ENCODE measurements at places on chromosomes 2 and 18.

DNA sequence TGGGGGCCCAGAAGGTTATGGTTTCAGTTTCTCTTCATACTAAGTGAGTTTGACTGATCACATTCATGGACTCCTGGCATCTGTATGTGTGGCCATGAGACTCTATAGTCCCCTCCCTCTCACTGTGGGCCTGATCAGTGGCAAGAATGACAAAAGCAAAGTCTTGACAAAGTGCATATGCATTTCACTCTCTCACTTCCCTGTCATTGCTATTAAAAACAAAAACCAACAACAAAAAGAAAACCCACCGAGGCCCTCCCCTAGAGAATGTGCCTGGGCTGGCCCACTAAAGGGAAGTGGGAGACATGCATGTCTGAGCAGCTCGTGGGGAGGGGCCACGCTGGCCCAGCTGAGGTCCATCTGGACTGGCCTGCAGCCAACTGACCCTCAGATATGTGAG, 600.1 kb upstream of the RAB6C start:
- DNase-seq = no peak

DNA sequence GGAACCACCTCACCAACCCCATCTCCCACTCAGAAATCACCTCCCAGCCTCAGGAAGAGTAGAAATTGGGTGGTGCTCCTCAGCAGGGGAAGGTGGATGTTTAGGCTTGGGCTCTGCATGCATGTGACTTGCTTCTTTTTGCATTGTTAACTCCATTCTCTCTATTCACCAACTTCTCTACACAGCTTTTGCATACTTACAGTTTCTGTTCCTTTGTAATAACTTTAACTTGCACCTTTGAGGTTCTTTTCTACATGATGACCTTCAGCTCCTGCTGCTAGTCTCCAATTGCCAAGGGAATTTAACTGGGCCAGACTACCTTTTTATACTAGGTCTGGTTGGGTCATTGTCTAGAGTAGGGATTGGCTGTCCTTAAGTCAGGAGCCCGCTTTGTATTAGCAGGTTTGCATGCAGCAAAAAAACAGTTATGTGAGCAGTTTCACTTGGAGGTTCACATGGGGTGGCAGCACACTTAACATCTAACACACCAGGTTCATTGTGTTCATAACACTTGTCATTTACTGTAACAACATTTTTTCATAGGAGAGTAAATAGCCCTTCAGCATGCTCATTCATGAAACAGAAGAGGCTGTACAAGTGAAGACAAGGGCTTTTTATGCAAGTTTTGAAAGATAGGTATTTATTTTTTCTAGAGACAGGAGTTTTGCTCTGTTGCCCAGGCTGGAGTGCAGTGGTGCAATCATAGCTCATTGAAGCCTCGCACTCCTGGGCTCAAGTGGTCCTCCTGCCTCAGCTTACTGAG, 12.0 kb downstream of the MRPL35 start:
- no peak for DNase-seq

- DNase-seq = no peak
These were observed 15.6 kb upstream of the PPP1CB start for GRCh38 chr2:28736034-28736433.

DNA sequence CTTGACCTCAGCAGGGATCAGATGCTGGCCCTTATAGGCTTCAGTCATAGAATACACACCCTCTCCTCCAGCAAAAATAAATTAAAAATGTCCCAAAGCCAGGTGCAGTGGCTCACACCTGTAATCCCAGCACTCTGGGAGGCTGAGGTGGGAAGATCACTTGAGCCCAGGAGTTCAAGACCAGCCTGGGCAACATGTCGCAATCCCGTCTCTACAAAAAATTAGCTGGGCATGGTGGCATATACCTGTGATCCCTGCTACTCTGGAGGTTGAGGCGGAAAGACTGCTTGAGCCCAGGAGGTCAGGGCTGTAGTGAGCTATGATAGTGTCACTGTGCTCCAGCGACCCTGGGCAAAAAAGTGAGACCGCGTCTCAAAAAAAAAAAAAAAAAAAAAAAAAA, 4.8 kb downstream of the ITPRIPL1 start:
- DNase-seq = no peak

GRCh38 chr18:49019446-49020045, 68.8 kb upstream of the SMAD7 start:
- no peak for DNase-seq

- DNase-seq = no peak
These were observed 138.1 kb downstream of the KCNJ3 start for GRCh38 chr2:154836632-154837031.

DNA sequence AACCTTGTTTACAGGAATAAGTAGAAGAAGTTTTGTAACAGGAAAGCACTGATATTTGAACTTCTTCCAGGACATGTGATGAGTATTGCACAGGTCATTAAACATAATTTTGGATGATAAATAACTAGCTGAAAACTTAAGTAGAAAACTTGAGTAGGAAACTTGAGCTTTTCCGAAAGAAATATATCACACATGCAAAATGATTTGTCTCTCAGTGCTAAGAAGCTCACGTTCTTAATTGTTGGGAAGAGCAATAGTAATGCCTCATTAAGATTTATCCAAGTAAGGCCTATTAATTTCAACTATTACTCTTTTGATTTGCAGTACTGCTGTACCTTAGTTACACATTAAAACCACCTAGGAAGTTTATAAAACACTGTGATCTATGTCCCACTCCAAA, 1921.9 kb upstream of the LRRTM1 start:
- no peak for DNase-seq

GRCh38 chr2:219769090-219769910, 141.9 kb downstream of the SLC4A3 start:
- no peak for DNase-seq

DNA sequence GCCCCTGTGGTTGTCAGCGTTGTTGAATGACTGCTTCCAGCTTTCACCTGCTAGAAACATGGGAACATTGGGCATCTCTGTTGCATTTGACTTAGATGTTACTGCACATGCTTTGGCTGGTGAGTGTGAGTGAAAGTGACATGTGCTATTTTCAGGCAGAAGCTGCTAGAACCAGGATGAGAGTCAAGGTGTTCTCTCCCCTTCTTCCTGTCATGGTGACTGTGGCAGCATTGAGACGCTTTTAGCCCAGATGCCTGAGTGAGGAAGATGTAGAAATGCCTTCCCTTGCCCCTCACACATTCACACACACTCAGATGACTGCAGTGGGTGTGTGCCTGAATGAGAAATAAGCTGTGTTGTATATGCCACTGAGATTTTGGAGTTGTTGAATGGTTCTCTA, 220.2 kb downstream of the PTPRM start:
- no peak for DNase-seq

- DNase-seq = no peak
These were observed 48.8 kb upstream of the LPIN2 start for GRCh38 chr18:3061581-3062312.

GRCh38 chr18:34873986-34874580, 164.0 kb downstream of the DTNA start:
- DNase-seq = no peak

DNA sequence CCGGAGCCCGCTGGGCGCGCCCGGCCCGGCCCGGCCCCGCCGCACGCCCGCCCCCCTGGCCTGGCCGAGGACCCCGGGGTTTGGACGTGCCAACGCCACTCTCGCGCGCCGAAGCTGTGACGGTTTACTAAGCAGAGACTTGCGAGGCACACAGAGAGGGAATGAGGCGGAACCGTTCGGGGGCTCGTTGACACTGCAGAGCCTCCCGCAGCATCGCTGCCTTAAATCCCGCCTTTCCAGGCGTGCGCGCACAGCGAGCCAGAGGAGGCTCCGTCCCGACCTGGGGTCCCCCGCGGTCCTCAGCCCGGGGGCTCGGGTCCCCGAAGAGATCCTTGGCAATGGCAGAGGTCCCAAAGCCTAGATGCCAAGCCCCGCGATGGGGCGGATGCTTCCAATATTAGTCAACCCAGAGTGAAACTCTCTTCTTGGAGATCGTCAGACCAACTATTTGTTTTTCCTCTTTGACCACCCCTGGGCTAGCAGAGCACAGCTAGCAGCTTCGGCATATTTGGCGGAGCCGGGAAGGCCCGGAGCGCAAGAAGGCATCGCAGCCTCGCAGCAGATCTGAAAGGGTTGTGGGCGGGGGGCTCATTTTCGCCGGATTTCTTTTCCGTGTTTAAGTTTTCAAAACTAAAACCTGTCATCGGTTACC, at the start of gene ZNF385B:
Gene ZNF385B, minus strand, starts transcription at position 197 of the 652 bp plus-strand sequence.
- peak; percentile 45 for DNase-seq

DNA sequence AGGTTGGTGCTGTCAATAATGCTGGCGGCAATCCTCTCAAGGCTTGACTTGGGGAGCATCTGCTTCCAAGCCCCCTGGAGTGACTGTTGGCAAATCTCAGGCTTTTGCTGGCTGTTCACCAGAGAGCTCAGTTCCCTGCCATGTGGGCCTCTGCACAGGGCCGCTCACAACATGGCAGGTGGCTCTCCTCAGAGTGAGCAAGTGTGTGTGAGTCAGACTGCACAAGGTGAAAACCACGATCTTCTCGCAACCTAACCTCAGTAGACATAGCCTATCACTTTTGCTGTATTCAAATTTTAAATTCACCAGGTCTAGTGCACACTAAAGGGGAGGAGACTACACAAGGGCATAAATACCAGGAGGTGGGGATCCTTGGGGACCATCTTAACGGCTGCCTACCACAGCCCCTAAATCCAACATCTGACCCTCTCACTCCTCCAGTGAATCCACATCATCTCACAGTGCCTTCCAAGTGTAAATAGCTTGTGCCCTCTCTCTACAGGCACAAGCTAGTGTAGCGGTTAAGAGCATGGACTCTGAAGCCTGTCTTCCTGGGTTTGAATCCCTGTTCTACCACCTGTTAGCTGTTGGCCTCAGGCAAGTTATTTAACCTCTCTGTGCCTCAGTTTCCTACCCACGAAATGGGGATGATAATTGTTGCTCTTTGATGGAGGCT, 187.7 kb upstream of the CXCR4 start:
- DNase-seq = no peak

DNA sequence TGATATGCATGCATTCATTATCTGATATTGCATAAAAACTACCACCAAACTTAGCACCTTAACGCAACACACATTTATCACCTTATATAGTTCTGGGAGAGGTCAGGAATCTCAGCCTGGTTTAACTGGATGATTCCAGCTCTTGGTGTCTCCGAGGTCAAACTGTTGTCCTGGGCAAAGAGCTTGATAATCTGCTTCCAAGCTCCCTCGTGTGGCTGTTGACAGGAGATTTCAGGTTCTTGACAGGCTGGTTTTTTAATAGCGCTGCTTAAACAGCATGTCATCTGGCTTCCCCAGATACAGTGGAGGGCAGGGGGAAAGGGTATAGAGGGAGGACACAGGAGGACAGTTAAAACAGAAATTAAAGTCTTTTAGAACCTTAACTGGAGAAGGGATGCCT, 785.0 kb downstream of the CNTNAP5 start:
- peak; percentile 31 for DNase-seq

GRCh38 chr2:105610576-105611332, 134.0 kb upstream of the NCK2 start:
- DNase-seq = no peak

DNA sequence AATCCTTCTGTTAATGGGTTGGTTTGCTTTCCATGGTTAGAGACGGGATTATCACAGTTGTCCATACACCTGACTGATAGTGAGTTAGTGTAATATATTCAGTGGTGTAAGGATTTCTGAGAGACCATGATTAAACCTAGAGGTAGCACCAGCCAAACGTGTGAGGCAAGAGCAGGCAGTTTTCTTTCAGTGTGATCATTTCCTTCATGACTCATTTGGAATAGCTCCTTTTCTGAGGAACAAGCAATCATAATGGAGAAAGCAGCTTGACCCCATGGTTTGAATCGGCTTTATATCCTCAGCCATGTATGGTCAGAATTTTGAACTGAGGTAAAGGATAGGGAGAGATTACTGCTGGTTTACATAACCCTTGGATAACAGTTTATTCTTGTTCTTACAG, 2.9 kb downstream of the MXD1 start:
- DNase-seq = no peak

GRCh38 chr2:25197336-25198208, 29.2 kb upstream of the POMC start:
- no peak for DNase-seq

- DNase-seq = no peak
These were observed 20.8 kb downstream of the GPATCH11 start for GRCh38 chr2:37105150-37105549.

- no peak for DNase-seq
These were observed 1.6 kb upstream of the ATP9B start for GRCh38 chr18:79067611-79068010.

GRCh38 chr18:11874676-11875075, 23.5 kb downstream of the CHMP1B start:
- no peak for DNase-seq

DNA sequence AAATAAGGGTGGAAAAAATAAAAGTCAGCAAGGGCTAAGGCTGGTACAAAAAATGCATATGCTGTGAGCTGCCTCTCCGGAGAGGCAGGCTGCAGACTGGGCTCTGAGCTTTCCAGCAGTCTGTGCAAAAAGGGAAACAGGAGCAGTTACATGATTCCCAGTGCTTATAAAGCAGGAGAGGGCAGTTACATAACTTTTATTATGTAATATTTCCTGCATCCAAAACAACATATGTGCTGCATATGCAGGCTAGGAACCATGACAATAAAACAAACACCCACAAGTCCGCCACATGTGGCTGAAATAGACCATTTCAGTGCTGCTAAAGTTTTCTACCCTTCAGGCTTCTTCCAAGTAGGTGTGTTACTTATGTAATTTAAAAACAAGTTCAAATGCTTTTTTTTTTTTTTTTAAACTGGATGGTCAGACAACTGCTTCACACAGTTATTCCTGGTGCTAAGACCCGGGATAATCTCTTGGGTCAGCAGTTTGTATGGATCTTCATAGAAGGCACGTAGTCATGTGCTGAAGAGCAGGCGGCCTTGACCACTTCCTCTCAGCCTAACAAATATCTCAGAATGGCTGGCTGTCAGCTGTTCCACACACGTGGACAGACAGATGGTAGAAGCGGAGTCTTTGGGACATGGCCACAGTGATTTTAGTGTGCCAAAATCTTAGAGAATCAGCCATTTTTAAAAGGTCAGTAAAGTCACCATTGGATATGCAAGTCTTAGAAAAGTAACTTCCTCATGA, 43.5 kb downstream of the ARMC9 start:
- DNase-seq = no peak

DNA sequence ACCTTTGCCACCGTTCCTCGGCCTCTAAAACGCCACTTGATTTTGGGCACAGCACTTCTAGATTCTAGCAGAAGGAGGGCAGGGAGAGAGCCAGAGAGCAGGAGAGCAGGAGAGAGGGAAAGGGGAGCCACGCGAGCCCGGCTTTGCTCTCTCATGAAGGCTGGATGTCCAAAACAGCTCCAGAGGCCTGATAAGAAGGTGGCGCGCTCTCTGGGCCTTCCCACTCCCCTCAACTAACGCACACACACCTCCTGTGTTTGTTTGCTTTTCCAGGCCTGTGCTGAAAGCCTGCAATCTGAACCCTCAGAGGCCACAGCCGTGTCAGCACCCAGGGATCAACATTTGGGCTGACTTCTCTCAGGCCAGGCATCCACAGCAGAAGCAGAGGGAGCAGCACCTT, 184.8 kb upstream of the SOX11 start:
- no peak for DNase-seq

Measured in NCI-H510A (cell line).